ENCODE measurements at places on chromosomes 3 and 15. TPM values are rescaled to one million over a fixed set of nuclear protein-coding genes. Genes with fewer than 3 reads are reported as not detected.

- H3K27me3 ChIP-seq: no peaks in the 10 kb centered on the region
- H3K36me3 ChIP-seq: no peaks in the 10 kb centered on the region
- no peak overlapping the region for H3K4me3 ChIP-seq
- H3K4me1 ChIP-seq: no peaks in the 10 kb centered on the region
- no peak overlapping the region for H3K27ac ChIP-seq
These were observed 166.1 kb downstream of the FRMD5 start for GRCh38 chr15:44029003-44029402.

GRCh38 chr3:162525066-162525742 is 1028.6 kb downstream of the OTOL1 start:
- H3K4me3 ChIP-seq: no peak overlapping the region
- peak; percentile 15 for DNase-seq
- no peaks in the 10 kb centered on the region for H3K36me3 ChIP-seq
- H3K4me1 ChIP-seq: peaks cover 4% of the 10 kb centered on the region
- H3K27me3 ChIP-seq: no peaks in the 10 kb centered on the region
- no peak overlapping the region for H3K27ac ChIP-seq

- peaks cover 10% of the 10 kb centered on the region for H3K36me3 ChIP-seq
- no peak for DNase-seq
- no peaks in the 10 kb centered on the region for H3K27me3 ChIP-seq
- H3K4me1 ChIP-seq: no peaks in the 10 kb centered on the region
These were observed 217.2 kb upstream of the UMPS start for GRCh38 chr3:124512881-124513609.

DNA sequence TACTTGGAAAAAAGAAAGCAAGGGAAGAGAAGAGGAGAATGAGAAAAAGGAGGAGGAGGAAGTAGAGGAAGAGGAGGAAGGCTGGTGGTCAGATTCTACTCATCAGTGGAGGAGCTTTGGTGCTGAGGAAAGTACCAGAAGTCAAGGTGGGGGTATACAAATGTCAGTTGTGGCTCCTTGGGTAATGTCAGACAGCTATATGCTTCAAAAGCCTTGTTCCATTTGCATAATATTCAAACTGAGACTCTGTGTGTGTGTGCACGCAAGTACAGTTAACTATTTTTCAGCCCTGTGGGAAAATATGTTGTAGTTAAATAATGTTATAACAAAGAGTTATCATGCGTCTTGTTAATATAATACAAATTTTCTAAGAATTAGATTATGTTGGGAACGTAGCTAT is 609.7 kb downstream of the PDCD6IP start:
- no peaks in the 10 kb centered on the region for H3K36me3 ChIP-seq
- H3K4me3 ChIP-seq: no peak overlapping the region
- no peaks in the 10 kb centered on the region for H3K27me3 ChIP-seq
- H3K27ac ChIP-seq: no peak overlapping the region
- no peak for DNase-seq

The GASK1A gene
- 0.23 TPM for total RNA-seq

The CMTM8 gene
- total RNA-seq: 3.6 TPM

DNA sequence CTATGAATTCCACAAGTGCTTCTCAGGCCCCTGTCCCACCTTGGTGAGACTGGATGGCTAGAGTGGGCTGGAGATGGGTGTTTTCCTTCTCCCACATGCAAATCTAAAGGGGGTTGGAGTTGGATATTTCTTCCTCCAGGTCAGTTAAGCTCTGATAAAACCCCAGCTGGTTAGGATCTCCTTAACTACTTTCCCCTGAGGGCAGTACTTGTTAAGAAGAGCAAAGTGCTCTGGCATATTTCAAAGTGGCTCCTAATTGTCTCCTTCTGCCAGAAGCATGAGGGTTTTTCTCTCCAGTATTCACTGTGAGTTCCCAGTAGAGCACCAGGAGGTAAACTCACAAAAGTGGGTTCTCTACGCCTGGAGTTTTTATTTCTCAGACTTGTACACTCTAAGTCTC is 31.4 kb downstream of the COL6A6 start:
- no peak overlapping the region for H3K27ac ChIP-seq
- H3K36me3 ChIP-seq: no peaks in the 10 kb centered on the region
- no peak for DNase-seq
- H3K4me1 ChIP-seq: no peaks in the 10 kb centered on the region
- H3K27me3 ChIP-seq: no peaks in the 10 kb centered on the region

DNA sequence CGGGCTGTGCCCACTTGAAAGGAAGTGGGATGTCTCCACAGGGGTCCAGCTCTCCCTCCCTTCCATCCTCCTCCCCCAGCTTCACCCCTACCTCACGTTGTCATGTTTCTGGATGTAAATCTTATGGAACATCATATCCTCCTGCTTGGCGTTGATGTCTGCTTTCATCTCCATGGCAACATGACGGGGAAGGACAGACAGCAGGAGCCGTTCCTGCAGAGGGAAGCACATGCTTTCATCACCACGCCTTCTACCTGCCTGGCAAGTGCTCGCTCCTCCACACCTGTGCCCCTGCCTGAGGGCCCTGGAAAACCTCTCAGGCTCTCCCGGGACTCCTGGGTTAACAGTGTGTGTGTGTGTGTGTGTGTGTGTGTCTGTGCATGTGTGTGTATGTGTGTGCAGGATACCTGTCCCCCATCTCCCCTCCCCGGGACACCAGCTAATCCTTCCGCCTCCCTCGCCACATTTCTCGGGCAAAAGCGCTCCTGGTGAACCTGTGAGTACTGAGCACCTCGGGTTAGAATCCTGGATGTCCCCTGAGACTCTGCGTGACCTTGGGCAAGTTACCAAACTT is 101.1 kb downstream of the ADCY5 start:
- no peaks in the 10 kb centered on the region for H3K36me3 ChIP-seq
- peaks cover 18% of the 10 kb centered on the region for H3K4me1 ChIP-seq
- H3K27me3 ChIP-seq: no peaks in the 10 kb centered on the region
- H3K27ac ChIP-seq: peak overlapping the region; percentile 91
- no peak for DNase-seq

- no peaks in the 10 kb centered on the region for H3K4me1 ChIP-seq
- no peak overlapping the region for H3K4me3 ChIP-seq
- peaks cover 4% of the 10 kb centered on the region for H3K27me3 ChIP-seq
- no peaks in the 10 kb centered on the region for H3K36me3 ChIP-seq
- no peak overlapping the region for H3K27ac ChIP-seq
- no peak for DNase-seq
These were observed 62.3 kb downstream of the EPHB1 start for GRCh38 chr3:134857356-134857755.

- H3K27me3 ChIP-seq: no peaks in the 10 kb centered on the region
- H3K27ac ChIP-seq: peak overlapping the region; percentile 2
- H3K4me3 ChIP-seq: no peak overlapping the region
- peaks cover 6% of the 10 kb centered on the region for H3K4me1 ChIP-seq
- no peak for DNase-seq
These were observed 26.0 kb downstream of the RPN1 start for GRCh38 chr3:128624526-128625138.

DNA sequence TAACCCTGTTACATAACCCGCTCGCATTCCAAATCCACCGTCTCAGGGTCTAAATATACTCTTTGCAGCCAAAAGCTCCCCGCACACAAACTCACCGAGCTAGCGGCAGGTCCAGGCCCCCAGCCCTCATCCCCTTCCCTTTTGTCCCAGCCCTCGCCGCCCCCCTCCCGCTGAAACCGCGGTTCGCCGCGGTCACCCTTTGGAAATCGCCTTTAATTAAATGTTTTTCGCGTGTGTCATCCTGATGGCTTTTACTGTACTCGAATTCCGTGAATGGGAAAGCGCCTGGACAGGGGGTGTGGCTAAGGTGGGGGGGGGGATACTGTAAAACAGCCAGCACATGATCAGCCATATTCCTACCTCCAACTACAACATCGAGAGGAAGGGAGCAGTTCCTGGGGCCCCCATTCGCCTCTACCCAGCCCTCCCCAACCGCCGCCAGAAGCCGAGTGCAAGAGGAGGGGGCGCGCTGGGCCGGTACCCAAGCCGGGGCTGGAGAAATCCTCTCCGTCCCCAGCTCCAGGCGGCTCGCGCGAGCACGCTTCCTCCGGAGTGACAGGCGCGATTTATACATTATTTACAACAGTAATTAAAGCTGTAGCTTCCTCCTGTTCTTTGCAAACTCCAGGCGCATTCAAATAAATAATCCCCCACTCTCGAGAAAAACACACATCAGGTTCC is 1.7 kb downstream of the RORA start:
- peaks cover 6% of the 10 kb centered on the region for H3K4me1 ChIP-seq
- peak overlapping the region; percentile 52 for H3K27ac ChIP-seq
- no peaks in the 10 kb centered on the region for H3K36me3 ChIP-seq
- peak overlapping the region; percentile 95 for H3K4me3 ChIP-seq
- peaks cover 47% of the 10 kb centered on the region for H3K27me3 ChIP-seq

DNA sequence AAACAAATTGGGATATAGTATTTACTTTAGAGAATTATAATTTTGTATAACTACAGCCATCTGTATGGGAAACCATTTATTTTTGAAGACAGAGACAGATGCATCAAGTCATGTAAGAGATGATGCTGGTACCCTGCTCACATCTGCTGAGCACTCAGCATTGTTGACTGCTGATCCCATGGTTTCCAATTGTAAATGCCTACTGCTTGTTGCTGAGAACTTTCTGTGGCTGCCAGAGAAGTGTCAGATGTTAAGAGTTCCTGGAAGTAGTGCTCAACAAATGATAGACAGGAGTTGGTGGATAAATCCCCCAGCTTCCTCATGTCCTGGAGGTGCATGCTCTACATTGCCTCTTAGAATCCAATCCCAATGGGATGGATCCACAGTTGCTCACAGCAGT is 167.1 kb downstream of the OXSM start:
- no peak overlapping the region for H3K4me3 ChIP-seq
- no peaks in the 10 kb centered on the region for H3K4me1 ChIP-seq

The COL8A1 gene
- total RNA-seq: 18.3 TPM
